ENCODE measurements at places on chromosomes 11 and 22. TPM values are rescaled to one million over a fixed set of nuclear protein-coding genes. Genes with fewer than 3 reads are reported as not detected.

Gene CELF1
- total RNA-seq = 86.0 TPM

Gene OTOG
- not detected for total RNA-seq

Gene SYT9
- not detected for total RNA-seq

Gene DCUN1D5
- total RNA-seq = 16.6 TPM

DNA sequence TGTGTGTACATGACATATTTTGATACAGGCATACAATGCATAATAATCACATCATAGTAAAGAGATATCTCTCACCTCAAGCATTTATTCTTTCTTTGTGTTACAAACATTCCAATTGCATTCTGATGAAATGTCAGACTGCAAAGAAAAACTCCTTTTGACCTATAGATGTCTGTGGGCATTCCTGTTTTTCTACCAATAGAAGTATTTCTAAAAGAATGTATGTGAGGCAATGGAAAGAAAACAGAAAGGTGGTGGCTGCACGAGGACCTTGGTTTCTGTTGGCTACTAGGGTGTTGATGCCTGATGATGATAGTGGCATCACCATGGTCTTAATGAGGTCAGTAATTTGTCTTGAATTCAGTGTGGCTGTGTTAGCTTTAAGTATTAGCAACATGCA is 137.0 kb upstream of the ANO3 start:
- no peak for DNase-seq

GRCh38 chr11:122512688-122513087 is 142.8 kb upstream of the UBASH3B start:
- no peak for DNase-seq

DNA sequence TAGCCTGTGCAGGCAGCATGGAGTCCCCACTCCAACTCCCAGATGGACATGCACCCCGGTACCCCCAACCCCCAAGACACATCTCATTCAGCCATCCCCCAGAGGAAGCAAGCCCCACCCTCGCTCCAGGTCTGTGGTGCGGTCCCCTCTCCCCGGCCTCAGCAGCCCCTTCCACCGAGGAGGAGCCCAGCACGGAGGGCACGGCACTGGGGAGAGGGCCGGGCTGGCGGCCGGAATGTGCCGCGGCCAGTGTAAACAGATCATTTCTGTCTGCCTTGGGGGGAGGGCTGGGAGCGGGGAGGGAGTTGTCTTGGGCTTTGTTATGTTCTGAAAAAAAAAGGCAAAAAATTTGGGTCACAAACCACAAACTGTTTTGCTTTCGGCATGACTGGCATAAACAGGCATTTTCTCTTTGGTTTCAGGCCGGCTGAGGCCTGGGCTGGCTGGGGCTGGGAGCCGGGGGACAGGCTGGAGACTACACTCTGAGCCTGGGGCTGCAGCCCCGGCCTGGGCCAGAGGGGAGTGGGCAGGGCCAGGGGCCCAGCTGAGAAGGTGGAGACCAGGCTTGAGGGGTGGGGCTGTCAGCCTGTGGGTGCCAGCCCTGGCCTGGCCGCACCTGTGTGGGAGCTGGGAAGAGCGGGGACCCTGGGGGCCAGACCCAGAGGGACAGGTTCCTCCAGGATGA is 16.8 kb downstream of the IGF2 start:
- DNase-seq = no peak

DNA sequence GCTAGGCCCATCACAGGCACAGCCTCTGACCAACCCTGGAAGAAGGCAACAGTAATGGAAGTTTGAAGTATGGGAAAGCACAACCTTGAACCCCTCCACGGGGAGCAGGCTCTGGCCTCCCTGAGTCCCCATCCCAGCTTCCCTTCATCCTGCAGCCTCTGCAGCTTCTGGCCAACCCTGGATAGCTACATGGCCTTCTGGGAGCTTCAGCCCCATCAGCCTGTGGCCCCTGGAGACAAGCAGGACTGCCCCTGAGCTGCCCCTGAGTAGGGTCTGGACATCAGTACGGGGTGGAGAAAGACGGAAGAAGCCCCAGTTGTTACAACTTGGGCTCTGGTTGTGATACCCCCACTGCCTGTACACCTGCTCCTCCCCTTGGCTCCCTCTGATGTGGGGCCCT is 113.8 kb upstream of the CD82 start:
- no peak for DNase-seq

DNA sequence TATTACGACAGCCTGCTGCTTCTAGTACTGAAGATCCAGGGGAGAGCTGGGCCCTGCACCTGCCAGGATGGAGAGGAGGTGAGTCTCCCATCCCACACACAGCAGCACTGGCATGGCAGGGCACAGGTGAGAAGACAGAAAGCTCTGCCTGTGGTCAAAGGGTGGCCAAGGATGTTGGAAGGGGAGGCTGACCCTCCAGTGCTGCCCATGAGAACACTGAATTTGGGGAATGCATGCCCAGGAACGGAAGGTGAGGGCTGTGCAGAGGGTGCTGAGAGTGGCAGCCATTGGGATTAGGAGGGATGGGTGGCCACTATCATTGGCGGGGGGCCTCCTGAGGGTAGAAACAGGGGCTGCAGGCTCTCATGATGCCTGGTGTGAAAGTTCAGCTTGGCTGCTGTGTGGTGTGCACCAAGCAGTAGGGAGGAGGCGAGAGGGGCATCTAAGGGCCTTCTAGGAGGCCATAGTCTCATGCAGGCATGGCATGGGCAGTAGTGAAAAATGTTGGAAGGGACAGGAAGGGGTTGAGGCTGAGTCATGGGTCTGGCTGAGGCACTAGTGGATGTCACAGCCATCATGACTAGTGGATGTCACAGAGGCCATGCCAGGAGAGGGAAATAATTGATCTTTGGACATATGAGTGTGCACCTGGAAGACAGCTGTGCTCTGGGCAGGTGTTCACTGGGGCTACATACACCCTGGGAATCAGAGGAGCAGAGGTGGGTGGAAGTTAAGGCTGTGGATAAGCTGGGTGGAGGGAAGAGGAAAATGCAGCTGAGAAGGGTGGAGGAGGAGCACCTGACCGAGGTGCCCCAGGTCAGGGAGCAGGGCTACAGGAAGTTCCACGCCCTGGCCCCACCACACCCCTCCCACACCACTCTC is 2.5 kb upstream of the LRRC74B start:
- no peak for DNase-seq

GRCh38 chr22:27270818-27271510 is 530.6 kb downstream of the MN1 start:
- DNase-seq = no peak

- DNase-seq = no peak
Measured at GRCh38 chr11:126318574-126319373, 14.9 kb downstream of the DCPS start.

- DNase-seq = no peak
Measured at GRCh38 chr11:70080763-70081162, 2.6 kb downstream of the ANO1 start.

DNA sequence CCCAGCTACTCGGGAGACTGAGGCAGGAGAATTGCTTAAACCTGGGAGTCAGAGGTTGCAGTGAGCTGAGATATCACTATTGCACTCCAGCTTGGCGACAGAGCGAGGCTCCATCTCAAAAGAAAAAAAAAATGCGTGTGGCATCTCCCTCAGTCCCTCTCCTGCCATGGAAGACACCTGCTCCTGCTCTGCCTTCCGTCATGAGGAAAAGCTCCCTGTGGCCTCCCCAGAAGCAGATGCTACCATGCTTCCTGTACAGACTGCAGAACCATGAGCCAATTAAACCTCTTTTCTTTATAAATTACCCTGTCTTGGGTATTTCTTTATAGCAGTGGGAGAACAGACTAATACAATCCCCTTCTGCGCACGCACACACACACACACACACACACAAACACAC is 249.4 kb downstream of the MN1 start:
- no peak for DNase-seq

- DNase-seq = no peak
Measured at GRCh38 chr11:21543901-21544300, 649.0 kb upstream of the ANO5 start.

DNA sequence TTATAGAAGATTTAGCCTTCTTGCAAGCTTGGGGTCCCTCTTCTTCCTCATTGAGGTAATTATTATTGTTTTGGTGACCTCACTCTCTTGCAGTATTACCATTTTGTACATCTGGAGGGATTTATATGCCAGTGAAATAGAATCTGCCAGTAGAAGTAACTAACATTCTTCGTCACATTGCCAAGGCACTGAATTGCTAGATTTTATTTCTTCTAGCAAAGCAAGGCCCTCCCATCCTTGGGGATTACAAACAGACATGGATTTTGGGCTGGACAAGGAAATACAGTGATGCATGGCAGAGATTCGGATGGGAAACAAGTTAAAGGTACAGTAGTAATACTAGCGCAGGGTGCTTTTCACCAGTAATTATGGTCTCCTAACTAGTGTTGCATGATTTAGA is 7.8 kb downstream of the ADAMTS15 start:
- no peak for DNase-seq

- DNase-seq = peak; percentile 91
Measured at GRCh38 chr22:40818747-40819598, at the start of gene SLC25A17. Gene SLC25A17, minus strand, starts transcription at chr22:40819346. Its CDS starts 98 bp downstream, at chr22:40819248.

- no peak for DNase-seq
Measured at GRCh38 chr11:112404112-112404511, 143.5 kb upstream of the PLET1 start.

All from body of pancreas (tissue), 4 donors.